ENCODE measurements at places on chromosomes 6 and 20. TPM values are rescaled to one million over a fixed set of nuclear protein-coding genes. Genes with fewer than 3 reads are reported as not detected.

DNA sequence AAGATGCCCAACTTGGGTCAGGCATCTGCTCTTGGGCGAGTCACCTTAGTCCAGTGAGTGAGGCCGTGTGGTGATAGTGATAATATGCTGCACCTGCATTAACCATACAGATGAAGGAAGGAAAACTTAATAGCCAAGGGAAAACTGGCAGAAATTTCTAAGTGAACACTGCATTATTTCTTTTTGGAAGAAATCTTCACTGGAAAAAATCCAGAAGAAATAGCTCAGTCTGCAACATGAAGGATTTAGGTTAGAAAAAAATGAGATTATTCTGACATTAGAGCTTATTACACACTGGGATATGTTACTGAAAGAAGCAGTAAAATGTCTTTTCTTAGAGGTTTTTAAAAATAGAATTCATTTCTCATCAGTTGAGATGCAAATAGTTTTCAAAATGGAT is 947.3 kb downstream of the KIF16B start:
- no peak for DNase-seq

DNA sequence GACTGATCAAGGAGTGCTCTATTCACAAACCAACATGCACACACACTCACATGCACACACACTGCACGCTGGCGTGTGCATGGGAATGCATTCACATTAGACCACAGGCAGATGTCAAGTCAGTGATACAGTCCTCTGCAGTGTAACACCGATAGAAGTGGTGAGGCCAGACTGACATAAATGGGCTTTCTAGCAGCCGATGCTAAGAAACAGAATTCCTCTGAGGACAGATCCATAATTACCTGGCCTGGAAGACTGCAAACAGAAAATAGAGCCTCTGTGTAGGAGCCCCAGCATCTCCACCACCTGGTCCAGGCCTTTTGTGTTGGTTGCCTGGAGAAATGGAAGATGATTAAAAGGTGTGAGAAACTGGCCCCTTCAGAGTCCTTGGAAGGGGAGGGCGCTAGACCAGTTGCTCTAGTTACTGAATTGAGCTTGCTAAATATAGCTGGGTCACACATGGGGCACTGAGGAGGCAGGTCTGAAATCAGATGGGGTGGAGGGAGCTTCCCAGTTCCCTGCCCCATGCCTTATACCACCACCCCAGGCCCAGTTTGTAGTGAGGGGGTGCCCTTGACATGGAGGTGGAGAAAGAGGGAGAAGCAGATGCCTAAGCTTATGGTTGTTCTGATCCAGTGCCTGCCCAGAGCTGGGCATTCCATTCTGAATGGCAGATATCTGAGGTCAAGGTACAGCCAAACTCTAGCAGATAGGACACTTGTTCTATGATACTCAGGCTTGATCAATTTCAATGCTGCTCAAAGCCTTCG is 233.8 kb downstream of the LRFN2 start:
- no peak for DNase-seq

DNA sequence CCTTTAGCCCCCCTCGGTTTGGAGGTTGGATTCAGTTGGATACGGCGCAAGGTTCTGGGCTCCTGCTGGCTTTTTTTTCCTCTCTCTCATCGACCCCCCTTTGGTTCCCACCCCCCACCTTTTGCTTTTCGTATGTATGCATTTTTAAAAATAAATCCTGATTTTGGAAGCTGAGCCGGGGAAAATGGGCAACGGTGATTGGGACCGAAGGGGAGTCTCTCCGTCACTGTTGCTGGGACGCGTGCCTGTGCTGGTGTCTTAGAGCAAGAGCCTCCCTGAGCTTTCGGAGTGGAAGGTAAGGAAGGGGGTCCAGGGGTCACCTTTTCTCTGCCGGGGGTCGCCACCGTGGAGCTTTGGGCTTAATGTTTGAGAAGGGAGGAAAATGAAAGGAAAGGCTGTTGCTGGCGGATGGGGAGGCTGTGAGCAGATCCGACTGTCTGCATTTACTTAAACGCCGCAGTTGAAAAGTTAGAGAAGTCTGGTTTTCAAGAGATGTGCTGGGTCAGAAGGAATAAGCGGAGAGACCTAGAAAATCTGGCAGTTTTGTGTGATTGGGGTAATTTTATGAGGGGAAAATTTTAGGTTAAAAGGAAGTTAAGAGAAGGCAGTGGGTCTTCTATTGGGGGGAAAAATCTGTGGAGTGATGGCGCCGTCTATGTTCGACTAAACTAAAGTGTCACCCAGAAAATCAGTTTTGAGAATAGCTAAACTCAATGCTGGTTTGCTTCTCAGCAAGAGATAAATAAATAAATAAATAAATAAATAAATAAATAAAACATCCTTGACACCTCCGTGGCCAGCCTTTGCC is 828 bp downstream of the ADGRB3 start:
- DNase-seq = no peak

- no peak for DNase-seq
Measured at GRCh38 chr6:5701174-5701573, 305.6 kb downstream of the NRN1 start.

DNA sequence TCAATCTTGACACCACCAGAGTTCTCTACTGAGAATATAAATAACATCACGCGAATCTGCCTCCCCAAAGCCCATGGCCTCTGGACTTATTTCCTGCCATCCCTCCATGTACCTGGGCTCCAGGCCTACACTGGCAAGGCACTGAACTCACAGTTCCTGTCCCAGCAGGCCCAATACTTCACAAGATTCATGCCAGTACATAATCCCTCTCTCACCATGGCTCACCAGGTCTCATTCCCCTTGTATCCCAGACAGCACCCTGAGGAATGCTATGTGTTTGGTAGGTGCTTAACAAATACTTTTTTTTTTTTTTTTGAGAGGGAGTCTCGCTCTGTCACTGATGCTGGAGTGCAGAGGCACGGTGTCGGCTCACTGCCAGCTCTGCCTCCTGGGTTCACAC is 1.9 kb downstream of the KIF16B start:
- DNase-seq = no peak

DNA sequence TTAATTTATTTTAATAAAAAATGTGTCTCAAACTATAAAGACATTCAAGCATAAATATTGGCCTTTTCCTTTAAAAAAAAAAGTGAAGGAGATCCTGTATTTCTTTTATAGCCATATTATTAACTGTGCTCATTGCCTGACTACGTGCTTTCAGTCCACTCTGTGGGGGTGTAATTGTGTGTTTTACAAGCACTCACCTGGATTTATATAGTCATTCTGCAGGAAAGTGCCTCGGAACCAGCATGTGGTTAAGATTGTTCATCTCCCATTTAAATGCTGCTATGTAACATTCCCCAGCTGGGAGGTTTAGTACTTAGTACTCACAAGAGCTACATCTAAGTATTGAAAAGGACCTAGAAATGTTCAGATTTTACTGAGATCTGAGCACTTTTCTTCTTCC is 47.9 kb upstream of the SLC22A16 start:
- DNase-seq = no peak

DNA sequence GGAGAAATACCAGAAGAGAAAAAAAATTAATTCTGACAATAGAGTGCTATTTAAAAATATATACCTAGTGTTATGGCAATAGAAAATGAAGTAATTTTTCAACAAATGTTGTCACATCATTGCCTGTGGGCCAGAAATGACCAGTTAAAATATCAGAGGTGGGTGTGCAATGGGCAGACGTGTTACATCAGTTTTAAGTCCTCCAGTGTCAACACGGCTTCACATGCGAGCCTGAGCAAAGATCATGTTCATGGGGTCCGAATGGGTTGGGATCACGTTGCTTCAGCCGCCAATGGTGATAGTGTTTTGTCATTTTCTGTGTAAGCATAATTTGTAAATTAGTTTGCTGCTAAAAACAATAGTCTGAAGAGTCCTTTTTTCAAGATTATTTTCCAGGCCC is 27.5 kb downstream of the TMEM200A start:
- no peak for DNase-seq

DNA sequence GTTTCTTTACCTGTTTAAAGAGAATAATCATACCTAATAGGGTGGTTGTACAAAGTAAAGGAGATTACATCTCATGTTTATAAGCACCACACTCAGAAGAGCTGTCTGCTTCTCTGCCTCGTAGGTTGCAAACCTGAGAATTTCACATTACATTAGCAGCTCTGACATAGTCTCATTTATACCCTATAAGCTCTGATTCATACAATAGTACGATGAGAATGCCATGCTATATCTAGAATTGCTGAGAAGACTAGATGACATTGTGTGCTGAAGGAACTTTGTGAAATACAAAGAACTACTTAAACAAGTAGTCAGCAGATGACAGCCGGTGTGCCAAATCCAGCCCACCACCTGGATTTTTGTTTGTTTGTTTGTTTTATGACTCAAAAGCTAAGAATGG is 121.2 kb downstream of the ADAT2 start:
- DNase-seq = no peak

- no peak for DNase-seq
Measured at GRCh38 chr6:170225852-170226417, 64.9 kb downstream of the DLL1 start.

DNA sequence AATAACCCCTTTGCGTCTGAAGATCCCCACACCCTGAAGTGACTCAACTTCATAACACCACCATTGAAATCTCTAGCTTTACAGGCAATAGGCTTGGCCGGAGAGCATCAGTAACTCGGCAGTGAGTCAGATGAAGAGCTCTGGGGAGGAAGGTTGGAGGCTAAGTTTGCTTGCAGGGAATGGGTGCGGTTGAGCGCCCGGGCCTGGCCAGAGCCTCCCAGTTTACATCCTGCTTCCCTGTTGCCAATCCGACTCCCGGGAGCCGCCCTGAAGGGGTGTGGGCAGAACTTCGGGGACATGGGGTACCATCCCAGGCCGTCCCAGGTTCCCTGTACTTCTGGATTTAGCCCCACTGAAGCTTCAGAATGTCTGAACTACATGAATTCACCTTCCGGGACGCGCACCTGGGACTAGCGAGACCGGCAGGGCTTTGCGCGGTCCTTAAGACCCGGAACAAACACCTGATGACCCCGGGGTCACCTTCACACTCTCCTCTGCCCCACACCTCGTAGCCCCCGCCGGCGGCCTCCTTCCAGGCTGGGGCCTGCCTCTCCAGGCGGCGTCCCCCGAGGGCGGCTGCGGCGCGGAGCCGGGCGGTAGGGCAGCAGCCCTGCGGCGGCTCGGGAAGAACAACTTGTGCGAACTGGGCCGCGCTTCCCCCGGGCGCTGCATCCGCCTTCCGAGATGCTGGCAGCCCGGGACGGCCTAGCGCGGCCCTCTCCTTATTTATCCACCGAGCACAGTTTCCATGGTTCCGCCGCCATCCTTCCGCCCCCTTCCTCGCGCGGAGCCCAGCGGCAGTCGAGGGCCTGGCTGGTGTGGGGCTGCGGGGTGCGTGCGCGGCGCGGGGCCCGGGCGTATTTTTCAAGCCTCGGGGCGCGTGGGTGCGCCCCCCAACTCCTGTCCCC is 56.6 kb upstream of the RREB1 start:
- peak; percentile 78 for DNase-seq

DNA sequence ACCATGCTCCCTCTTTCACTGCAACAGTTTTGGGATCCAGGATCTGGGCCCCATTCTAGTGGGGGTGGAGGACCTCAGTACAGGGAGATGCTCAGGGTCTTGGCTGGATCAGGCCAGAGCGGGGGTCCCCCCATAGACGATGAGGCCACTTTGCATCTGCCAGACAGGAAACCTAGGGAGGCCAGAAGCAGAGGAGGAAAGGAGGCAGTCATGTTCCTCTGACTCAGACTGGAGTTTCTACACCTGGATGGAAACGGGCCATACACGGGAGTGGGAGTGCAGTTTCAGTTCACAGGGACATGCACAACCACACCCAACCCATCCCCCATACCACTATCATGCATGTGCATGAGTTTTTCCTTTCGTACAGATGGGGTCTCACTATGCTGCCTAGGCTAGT is 3.6 kb upstream of the EMILIN3 start:
- DNase-seq = peak; percentile 8

- DNase-seq = no peak
Measured at GRCh38 chr20:37911838-37912281, 8.9 kb downstream of the VSTM2L start.

- DNase-seq = peak; percentile 77
Measured at GRCh38 chr20:45771182-45771759, 20.4 kb downstream of the WFDC3 start.

DNA sequence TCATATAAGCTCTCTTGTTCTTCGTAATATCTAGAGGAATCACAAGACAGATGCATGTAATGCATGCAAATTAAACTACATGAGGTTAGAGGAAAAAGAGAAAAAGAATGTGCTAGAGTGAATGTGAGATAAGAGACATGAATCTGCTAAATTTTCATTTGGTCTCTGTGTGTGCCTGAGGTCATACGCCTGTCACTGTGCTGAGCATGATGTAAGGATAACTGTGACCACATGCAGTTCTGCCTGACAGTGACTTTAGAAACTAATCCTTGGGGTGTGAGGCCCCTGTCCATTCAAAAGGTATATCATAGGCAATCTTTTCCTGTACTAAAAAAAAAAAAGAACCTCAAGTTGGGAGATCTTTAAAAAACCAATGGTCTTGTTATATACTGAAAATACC is 70.6 kb downstream of the SHPRH start:
- DNase-seq = no peak

- DNase-seq = no peak
Measured at GRCh38 chr6:77245026-77245425, 218.3 kb downstream of the HTR1B start.

GRCh38 chr20:58843128-58843556 is 7.6 kb downstream of the GNAS-AS1 start:
- DNase-seq = no peak

DNA sequence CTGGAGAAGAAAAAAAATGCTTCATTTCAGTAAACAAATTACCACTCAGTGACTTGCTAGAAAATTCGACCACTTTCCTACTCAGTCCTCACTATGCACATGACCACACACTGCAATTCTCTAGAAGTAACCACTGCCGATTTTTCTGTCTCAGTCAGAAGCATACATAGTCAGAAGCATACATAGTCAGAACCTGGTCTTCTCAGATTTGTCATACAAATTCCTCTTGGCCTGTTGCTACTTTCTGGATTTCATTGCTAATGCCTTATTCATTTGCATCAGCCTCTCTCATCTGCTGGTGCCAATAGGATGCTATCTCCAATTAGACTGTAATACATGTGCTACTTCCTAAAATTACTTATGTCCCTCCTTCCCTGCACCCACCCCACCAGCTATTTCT is 10.2 kb upstream of the KIF16B start:
- DNase-seq = no peak

DNA sequence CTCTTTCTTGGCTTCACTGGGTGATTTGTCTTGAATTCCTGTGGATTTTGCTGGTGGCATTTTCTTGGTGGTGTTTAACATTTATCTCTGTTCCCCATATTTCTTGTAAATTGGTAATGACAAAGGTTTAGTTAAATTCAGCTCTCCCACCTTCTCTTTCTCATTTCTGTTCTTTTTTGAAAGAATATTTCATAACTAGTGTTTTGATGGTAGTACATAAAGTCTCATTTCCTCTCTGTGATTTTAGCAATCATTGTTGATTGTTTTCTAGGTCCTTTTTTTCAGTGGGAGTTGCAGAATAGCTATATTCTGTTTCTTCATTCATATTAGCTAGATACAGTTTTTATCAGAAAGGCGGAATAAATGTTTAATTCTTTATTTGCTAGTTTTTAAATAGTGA is 73.1 kb downstream of the QKI start:
- no peak for DNase-seq

- no peak for DNase-seq
Measured at GRCh38 chr6:15995493-15995892, 133.4 kb upstream of the MYLIP start.

Gene LTB
- 3.4 TPM for total RNA-seq

Gene ATAT1
- 18.4 TPM for total RNA-seq

Gene ZSCAN23
- 2.0 TPM for total RNA-seq

Gene BPIFB2
- total RNA-seq = not detected

Gene POLR1H
- total RNA-seq = 22.4 TPM

Gene TSHZ2
- 3.6 TPM for total RNA-seq

Gene AHCY
- 74.3 TPM for total RNA-seq

Gene PAK5
- total RNA-seq = 0.13 TPM

Gene SLX4IP
- total RNA-seq = 9.7 TPM

Gene C6orf118
- 0.32 TPM for total RNA-seq

Gene TSPO2
- total RNA-seq = 0.48 TPM

Data from mucosa of descending colon (tissue), 3 donors.